Right kidney (tissue), 9 donors: ENCODE measurements at places on chromosomes 5 and 9.

GRCh38 chr9:128972956-128973355 is 25.5 kb downstream of the NUP188 start:
- no peak for DNase-seq

GRCh38 chr5:157443041-157443549 is 16.9 kb upstream of the NIPAL4 start:
- DNase-seq: peak; percentile 28

DNA sequence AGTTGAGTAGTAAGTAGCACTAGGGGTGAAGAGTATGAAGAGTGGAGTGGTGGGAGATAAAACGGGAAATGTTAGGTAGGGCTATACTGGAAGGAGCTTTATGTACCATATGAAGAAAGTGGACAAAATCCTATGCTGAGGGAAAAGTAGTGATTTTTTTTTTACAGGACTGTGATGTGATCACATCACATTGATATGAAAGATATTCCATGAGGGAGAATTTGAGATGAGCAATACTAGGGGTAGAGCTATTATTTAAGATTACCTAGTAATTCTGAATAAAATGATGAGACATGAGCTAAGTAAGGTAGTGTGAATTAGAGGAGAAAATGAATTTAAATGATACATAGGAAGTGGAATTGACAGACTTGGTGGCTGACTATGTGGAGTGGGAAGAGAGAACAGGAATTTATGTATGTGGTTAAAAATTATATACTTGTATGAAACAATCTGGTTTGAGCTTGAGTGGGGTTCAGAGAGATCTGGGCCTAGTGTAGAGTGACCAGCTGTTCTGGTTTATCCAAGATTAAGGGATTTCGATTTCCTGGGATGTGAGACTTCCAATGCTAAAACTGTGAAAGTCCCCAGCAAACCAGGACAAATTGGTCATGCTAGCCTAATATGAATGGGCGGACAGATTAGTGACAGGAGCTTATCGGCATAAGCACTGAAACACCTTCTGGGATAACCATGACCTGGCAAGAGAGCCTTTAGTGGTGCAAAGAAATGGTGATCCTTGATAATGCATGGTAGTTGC is 29.3 kb upstream of the STOM start:
- no peak for DNase-seq

- no peak for DNase-seq
These were observed 85.2 kb downstream of the RASGRF2 start for GRCh38 chr5:81045389-81045807.

GRCh38 chr5:160919626-160920025 is 67.6 kb upstream of the ATP10B start:
- DNase-seq: no peak

DNA sequence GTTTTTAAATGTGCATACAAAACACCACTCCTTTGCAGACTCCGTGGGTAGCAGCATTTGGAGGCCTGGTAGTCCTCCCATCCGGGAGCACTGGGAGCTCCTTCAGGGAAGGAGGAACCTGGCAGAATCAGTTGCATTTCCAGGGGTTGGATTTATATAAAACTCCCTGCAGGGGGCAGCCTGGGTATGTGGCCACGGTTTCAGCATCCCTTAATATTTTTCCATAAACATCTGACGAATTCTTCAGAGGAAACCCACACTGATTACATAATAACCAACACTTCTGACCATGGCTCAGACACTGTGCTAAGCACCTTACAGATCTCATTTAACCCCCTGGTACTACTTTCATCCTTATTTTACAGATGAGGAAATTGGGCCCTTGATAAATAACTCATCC is 6.1 kb upstream of the AFAP1L1 start:
- no peak for DNase-seq

GRCh38 chr5:83001796-83002381 is 75.3 kb downstream of the TMEM167A start:
- no peak for DNase-seq

GRCh38 chr9:94821098-94821887 is 94.8 kb downstream of the AOPEP start:
- no peak for DNase-seq

GRCh38 chr9:136306211-136307208 is 2.6 kb upstream of the CCDC187 start:
- no peak for DNase-seq

GRCh38 chr5:141976176-141976575 is 7.3 kb downstream of the RNF14 start:
- no peak for DNase-seq

DNA sequence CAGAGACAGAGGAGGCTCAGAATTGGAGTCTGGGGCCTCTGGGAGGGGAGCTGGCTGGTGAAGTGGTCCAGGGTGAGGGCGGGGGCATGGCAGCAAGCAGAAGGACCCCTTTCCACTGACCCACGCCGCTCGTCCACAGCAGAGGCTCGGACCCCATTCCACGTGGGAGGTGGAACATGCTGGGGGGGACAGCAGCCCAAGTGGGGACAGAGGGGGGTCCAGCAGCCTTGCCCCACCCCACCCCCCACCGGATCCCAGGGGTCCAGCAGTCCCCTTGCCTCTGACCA is 25.4 kb upstream of the NKD2 start:
- DNase-seq: no peak

DNA sequence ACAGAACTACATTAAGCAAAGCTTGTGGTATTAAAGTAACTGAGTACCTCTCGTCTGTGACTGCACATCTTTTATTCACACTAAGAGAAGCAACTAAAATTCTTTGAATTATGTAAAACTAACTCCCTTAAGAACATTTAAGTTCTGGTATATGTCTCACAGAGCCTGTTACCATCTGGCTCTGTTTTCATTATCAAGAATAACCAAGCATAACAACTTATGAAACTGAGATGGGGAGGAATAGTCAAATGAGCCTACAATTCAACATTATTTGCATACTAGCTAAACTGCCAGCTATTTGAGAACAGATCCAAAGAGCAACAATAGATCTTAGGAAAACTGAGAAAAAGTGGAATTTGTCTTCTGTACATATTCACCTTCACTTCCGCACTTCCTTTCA is 25.3 kb upstream of the ISOC1 start:
- DNase-seq: no peak

- DNase-seq: no peak
These were observed 31.1 kb downstream of the SLC35A4 start for GRCh38 chr5:140595538-140596300.
